ENCODE measurements at places on chromosomes 11 and 22.

- no peaks in the 10 kb centered on the region for H3K4me1 ChIP-seq
- DNase-seq = no peak
- H3K27me3 ChIP-seq = no peaks in the 10 kb centered on the region
- no peak overlapping the region for H3K27ac ChIP-seq
- H3K4me3 ChIP-seq = no peak overlapping the region
These were observed 41.2 kb upstream of the TESMIN start for GRCh38 chr11:68792400-68792966.

- H3K27ac ChIP-seq = no peak overlapping the region
- no peaks in the 10 kb centered on the region for H3K4me1 ChIP-seq
- peaks cover 1% of the 10 kb centered on the region for H3K27me3 ChIP-seq
- DNase-seq = no peak
These were observed 102.4 kb downstream of the ME3 start for GRCh38 chr11:86570020-86570419.

- peaks cover 9% of the 10 kb centered on the region for H3K36me3 ChIP-seq
- DNase-seq = no peak
- H3K27ac ChIP-seq = no peak overlapping the region
- H3K4me3 ChIP-seq = no peak overlapping the region
These were observed 88.4 kb upstream of the BID start for GRCh38 chr22:17862646-17863181.

- peak overlapping the region; percentile 61 for H3K4me3 ChIP-seq
- peak; percentile 51 for DNase-seq
- peaks cover 98% of the 10 kb centered on the region for H3K4me1 ChIP-seq
- peaks cover 62% of the 10 kb centered on the region for H3K36me3 ChIP-seq
- H3K27ac ChIP-seq = peak overlapping the region; percentile 78
- no peaks in the 10 kb centered on the region for H3K27me3 ChIP-seq
These were observed 39.7 kb downstream of the FLI1 start for GRCh38 chr11:128733440-128734102.

DNA sequence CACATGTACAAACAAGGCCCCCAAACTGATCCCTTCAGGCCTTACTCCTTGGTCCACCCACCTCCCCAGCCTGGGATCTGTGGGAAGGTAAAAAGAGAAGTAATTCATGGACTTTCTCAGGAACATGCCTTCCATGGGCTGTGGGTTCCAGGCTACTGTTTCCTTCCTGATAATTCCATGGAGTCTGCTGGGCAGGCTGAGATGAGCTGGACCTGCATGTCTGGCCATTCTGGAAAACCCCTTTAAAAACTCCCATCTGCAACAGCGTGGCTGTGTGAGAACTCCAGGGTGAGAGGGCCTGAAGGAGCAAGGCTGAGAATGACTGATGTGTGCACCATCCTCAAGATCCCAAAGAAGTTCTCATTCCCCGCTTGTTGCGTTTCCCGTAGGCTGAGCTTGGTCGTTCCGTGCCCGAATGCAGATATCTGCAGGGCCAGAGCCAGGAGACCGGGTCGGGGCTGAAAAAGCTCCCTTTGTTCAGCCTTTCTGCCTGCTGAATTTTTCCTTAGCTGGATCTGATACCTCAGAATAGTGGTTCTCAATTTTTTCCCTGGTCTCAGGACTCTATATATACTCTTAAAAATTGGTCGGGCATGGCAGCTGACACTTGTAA lies 72.9 kb downstream of the NAT10 start:
- no peaks in the 10 kb centered on the region for H3K36me3 ChIP-seq
- peaks cover 3% of the 10 kb centered on the region for H3K27me3 ChIP-seq
- no peak for DNase-seq
- H3K4me3 ChIP-seq = no peak overlapping the region

GRCh38 chr11:9681583-9682372 lies 17.9 kb downstream of the SWAP70 start:
- no peak for DNase-seq
- no peaks in the 10 kb centered on the region for H3K4me1 ChIP-seq

- DNase-seq = no peak
These were observed 34.2 kb downstream of the PICALM start for GRCh38 chr11:86034710-86035109.

DNA sequence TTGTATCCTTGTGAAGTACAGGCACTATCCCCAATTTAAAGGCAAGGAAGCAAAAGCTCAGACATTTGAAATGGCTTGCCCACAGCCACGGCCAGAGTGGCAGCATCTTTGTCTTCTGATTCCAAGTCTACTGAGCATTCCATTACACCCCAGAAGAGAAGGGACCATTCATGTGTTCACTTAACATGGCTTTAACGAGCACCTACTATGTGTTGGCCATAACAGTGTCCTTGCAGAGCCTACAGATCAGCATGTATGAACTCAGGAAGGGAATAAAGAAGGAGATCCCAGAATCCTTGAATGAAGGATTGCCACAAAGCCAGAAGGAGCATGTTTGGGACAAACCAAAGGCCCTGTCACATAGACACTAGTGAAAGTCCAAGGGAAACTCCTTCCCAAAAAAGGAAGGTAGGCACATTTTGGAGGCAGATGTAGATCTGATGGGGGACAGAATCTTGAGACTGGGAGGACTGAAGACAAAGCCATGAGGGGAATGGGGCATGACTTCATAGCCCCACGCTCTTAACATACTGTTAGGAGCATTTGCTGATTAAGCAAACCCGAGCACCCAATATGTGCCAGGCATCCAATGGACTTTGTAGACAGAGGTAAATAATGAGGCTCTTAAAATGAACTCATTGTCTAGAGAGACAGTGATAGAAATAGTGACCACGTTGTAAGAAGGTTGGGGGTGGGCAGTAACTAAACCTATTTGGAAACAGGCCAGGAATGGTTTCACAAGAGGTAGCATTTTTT lies 54.9 kb downstream of the P4HA3 start:
- no peak overlapping the region for H3K27ac ChIP-seq
- H3K36me3 ChIP-seq = peaks cover 13% of the 10 kb centered on the region
- H3K4me1 ChIP-seq = peaks cover 2% of the 10 kb centered on the region
- no peak for DNase-seq

DNA sequence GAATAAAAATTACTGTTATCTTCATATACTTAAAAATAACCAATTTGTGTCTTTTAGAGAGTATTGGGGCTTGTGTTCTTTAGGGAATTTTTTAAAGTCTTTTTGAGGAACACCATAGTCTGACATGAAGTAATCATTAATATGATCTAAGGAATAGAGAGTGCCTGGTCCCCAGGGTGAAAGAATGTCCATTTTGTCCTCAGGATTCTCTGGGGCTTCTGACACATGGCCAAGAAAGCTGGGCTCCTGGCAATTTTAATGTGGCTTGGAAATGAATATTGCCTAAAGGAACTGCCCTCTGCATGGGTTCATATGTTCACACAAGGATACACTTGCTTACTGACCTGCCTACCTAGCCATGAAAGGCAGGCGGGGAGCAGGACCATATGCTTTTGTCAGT lies 33.7 kb downstream of the NF2 start:
- no peak overlapping the region for H3K4me3 ChIP-seq
- no peak overlapping the region for H3K27ac ChIP-seq
- no peaks in the 10 kb centered on the region for H3K27me3 ChIP-seq
- peaks cover 41% of the 10 kb centered on the region for H3K4me1 ChIP-seq
- DNase-seq = no peak
- H3K36me3 ChIP-seq = peaks cover 24% of the 10 kb centered on the region

- H3K27me3 ChIP-seq = no peaks in the 10 kb centered on the region
- DNase-seq = no peak
- H3K4me3 ChIP-seq = no peak overlapping the region
- H3K4me1 ChIP-seq = no peaks in the 10 kb centered on the region
- H3K27ac ChIP-seq = no peak overlapping the region
- no peaks in the 10 kb centered on the region for H3K36me3 ChIP-seq
These were observed 580.4 kb downstream of the CNTN5 start for GRCh38 chr11:99601179-99601578.

GRCh38 chr11:113723787-113724186 lies 17.7 kb upstream of the TMPRSS5 start:
- H3K27ac ChIP-seq = no peak overlapping the region
- DNase-seq = no peak

GRCh38 chr11:67030976-67031375 lies 8.0 kb downstream of the SYT12 start:
- H3K27me3 ChIP-seq = peaks cover 28% of the 10 kb centered on the region
- no peaks in the 10 kb centered on the region for H3K36me3 ChIP-seq
- no peaks in the 10 kb centered on the region for H3K4me1 ChIP-seq
- no peak overlapping the region for H3K27ac ChIP-seq
- DNase-seq = no peak

GRCh38 chr11:44626645-44627044 lies 61.2 kb downstream of the CD82 start:
- peaks cover 16% of the 10 kb centered on the region for H3K4me1 ChIP-seq
- H3K36me3 ChIP-seq = no peaks in the 10 kb centered on the region
- DNase-seq = peak; percentile 16
- H3K27me3 ChIP-seq = peaks cover 2% of the 10 kb centered on the region
- H3K27ac ChIP-seq = no peak overlapping the region
- H3K4me3 ChIP-seq = no peak overlapping the region

DNA sequence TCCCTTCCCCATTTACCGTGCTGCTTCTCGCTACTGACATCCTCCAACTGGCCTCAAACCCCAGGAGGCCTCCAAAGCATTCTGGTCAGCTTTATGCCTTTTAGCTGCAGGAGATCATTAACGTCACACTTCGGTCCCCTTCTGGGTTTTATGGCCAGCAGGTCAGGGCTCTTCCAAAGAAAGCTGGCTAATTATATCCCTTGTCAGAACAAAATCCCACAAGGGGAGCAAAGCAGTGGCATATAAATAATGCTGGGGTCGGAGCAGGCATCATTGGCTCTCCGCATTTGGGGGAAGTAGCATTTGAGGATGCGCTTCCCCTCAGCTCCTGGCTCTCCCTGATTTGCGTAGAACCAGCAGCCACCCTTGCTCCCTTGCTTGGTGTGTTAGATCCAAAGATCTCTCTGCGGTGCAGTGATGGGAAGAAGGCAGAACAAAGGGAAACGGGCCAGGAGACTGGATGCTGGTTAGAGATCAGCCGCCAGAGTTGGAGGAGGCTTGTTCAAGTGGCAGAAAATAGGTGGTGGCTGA lies 117.4 kb downstream of the DBX1 start:
- no peak overlapping the region for H3K27ac ChIP-seq
- no peaks in the 10 kb centered on the region for H3K4me1 ChIP-seq
- H3K27me3 ChIP-seq = no peaks in the 10 kb centered on the region
- DNase-seq = no peak
- no peak overlapping the region for H3K4me3 ChIP-seq

DNA sequence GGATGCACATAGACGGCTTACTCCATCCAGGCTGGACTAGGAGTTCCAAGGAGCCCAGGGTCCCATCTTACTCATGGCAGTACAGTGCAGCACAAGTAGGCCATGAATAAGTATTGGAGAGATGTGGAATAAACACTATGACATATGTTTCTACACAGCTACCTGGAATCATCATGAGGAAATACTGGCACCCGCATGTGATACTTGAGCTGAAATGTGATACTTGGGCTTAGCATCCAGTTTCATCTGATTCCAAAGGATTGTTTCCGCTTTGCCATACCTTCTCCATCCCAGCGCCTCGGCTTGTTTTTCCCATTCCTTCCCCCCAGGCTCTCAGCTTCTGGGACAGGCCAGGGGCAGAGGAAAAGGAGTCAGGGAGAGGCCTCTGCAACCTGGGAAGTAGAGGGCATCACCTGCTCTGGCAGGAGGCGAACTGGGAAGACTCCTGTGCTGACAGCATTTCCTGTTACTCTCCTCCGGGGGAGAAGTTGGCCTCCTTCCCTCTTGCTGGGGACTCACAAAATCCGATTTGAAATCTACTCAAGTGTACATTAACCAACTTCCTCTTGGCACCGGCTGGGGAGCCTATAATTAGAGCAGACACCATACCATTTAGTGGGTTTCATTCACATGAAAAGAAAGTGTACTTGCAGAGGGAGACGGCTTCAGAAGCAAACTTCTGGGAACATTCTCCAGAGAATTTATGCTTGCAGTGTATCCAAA lies 187.8 kb downstream of the MIAT start:
- peaks cover 4% of the 10 kb centered on the region for H3K27me3 ChIP-seq
- H3K36me3 ChIP-seq = no peaks in the 10 kb centered on the region
- no peak for DNase-seq
- H3K4me1 ChIP-seq = peaks cover 24% of the 10 kb centered on the region
- no peak overlapping the region for H3K4me3 ChIP-seq

DNA sequence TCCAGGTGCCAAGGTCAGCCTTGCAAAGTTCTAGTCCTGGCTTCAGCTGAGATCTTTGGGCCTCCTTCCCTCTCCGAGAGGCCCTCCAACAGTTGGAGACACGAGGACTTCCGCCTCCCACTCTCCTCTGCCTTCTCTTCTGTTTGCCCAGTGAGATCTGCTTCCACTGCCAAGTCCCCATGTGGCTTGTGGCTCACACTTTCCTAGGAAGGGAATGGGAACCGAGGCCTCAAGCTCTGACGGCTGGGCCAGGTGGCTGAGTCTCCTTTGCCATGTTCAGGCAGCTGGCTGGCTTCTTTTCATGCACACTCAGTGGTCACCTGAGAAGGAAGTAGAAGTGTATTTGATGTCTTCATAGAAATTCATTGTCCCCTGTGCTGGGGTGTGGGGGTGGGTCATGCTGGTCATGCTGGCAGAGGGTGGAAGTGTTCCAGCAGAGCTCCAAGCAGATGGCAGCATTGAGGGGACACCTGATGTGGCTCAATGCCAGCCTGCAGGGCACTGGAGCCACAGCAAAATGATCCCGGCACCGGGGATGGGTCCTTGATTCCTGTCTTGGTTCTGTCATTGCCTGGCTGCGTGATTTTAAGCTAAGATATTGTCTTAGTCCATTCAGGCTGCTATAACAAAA lies 130.4 kb downstream of the ADAMTS15 start:
- no peaks in the 10 kb centered on the region for H3K36me3 ChIP-seq
- no peak for DNase-seq
- no peaks in the 10 kb centered on the region for H3K4me1 ChIP-seq
- peaks cover 2% of the 10 kb centered on the region for H3K27me3 ChIP-seq
- no peak overlapping the region for H3K27ac ChIP-seq

DNA sequence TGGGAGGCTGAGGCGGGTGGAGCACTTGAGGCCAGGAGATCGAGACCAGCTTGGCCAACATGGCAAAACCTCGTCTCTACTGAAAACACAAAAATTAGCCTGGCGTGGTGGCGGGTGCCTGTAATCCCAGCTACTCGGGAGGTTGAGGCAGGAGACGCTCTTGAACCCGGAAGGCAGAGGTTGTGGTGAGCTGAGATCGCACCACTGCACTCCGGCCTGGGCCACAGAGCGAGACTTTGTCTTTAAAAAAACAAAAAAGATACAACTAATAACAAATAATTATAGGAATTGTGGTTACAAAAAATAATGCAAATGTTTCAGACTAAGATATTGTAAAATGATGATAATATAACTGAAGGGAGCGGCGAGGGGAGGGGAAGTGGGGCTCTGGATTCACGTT lies 90.3 kb upstream of the RTL6 start:
- no peak overlapping the region for H3K4me3 ChIP-seq
- H3K27ac ChIP-seq = no peak overlapping the region
- peaks cover 17% of the 10 kb centered on the region for H3K27me3 ChIP-seq
- no peak for DNase-seq
- H3K36me3 ChIP-seq = no peaks in the 10 kb centered on the region
- H3K4me1 ChIP-seq = peaks cover 5% of the 10 kb centered on the region

- no peak overlapping the region for H3K4me3 ChIP-seq
- DNase-seq = no peak
- H3K27ac ChIP-seq = no peak overlapping the region
- peaks cover 3% of the 10 kb centered on the region for H3K27me3 ChIP-seq
These were observed 8.0 kb downstream of the B4GALNT4 start for GRCh38 chr11:377174-377865.

All from activated CD8-positive, alpha-beta T cell treated with anti-CD3 and anti-CD28 coated beads, Interleukin-2, amount 10 ng/mL, durations not matched to agents 7 days and 5 days (primary cell).